Adrenal gland (tissue), 19 donors: ENCODE measurements at places on chromosomes 2 and 18. TPM values are rescaled to one million over a fixed set of nuclear protein-coding genes. Genes with fewer than 3 reads are reported as not detected.

GRCh38 chr2:100960688-100961087 lies 41.4 kb upstream of the RPL31 start:
- DNase-seq, result no peak

The HJURP gene
- total RNA-seq, result 1.8 TPM

The LAMA3 gene
- 6.6 TPM for total RNA-seq

DNA sequence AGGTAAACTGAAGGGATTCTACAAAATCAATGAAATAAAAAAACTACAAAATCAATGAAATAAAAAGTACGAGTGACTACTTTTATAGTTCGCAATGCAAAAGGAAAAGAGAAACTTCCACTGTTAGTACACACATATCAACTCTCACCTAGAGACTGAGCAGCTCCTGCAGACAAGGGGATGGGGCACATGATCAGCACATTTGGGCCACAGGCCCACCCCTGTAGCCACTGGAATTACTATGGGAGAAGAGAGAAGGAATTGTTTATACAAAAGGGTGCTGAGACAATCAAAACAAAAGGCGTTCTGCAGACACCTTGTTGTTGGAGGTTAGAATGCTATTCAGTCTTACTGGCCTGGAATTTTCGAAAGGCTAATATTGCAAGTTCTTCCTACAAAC lies 34.7 kb upstream of the CD226 start:
- DNase-seq, result no peak

DNA sequence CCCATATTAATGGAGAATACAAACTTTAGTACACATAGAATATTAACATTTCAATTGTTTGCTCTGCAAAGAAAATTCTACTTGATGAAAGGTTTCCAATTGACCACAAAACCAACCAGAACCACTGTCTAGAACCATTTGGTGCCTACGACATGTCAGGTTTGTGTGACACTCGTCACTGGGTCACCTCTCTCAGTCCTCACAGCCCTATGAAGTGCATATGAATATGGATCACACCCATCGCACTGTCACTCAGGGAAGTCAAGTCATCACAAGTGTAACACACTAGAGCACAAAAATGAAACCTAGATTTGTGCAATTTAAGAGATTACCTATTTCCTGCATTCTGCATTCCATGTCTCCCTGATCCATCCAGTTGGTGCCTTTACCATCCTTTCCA lies 43.7 kb downstream of the PTPN2 start:
- no peak for DNase-seq

DNA sequence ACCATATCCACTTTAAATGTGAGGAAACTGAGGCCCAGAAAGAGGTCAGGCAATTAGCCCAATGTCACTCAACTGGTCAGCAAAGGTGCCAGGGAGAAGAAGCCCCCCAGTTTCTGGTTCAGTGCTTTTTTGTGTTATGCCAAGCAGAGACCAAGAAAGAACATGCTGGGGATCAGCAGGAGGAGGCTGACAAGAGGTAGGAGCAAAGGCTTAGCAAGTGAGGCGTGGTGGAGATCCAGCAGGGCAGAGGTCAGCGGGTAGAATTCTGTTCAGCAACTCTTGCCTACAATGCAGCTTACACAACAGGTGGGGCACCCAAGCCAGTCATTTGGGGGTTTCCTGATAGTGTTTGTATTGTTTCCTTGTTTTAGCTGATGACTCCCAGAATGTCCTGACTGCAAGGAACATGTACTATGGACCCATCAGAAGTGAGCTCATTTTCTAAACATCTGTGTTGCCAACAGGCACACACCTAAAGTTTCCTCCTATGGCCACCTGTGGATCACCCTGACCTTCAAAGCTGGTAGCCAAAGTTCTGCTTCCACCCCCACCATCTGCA lies 28.2 kb downstream of the LPIN2 start:
- DNase-seq, result no peak

GRCh38 chr2:217052856-217053577 lies 193.2 kb upstream of the TNP1 start:
- DNase-seq, result no peak

The COLEC11 gene
- total RNA-seq, result 132 TPM

GRCh38 chr2:55771612-55772011 lies 78.0 kb upstream of the PNPT1 start:
- no peak for DNase-seq

The CFC1 gene
- not detected for total RNA-seq

The CXCR2 gene
- total RNA-seq, result not detected

The ADD2 gene
- total RNA-seq, result 0.79 TPM

GRCh38 chr2:9802576-9802993 lies 40.7 kb upstream of the TAF1B start:
- no peak for DNase-seq

- no peak for DNase-seq
These were observed 154.6 kb downstream of the EVA1A start for GRCh38 chr2:75406131-75406581.

- DNase-seq, result no peak
These were observed 45.3 kb upstream of the ROCK2 start for GRCh38 chr2:11389551-11390398.

- DNase-seq, result no peak
These were observed 178.1 kb downstream of the IKZF2 start for GRCh38 chr2:212973347-212973746.

DNA sequence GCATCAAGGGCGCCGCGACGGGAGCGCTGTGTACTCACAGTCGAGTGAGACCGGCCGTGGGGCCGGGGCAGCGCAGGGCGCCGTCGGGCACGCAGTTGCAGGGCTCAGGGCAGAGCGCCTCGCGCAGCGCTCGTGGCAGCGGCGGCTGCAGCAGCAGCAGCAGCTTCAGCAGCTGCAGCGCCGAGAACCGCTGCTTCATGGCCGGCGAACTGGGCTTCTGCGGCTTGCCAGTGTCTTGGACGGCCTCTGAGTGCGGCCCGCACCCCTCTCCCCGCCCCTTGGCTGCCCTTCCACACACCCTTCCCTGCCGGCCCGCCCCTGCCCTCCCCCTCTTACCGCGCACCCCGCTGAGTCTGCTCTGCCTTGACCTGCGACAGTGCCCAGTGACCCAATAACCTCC lies at the start of gene LHCGR:
Gene LHCGR, minus strand, starts transcription at position 252 of the 400 bp plus-strand sequence. Its CDS starts 53 bp downstream, at position 199.
- peak; percentile 15 for DNase-seq

DNA sequence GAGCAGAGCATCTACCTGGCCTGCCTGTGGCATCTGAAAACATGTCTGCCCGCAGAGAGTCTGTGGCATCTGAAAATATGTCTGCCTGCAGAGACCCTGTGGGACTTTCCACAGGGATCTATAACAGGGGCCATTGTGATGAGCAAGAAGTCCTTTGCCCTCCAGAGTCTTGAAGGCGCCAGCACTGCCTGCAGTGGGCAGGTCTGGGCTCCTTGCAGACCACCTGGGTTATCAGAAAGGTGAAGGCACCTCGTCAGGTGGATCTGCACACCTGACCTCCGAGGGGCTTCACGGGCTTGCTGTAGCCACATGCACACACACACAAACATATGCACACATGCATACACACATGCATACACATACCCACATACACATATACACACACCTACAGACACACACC lies 189.5 kb upstream of the HDAC4 start:
- DNase-seq, result no peak

DNA sequence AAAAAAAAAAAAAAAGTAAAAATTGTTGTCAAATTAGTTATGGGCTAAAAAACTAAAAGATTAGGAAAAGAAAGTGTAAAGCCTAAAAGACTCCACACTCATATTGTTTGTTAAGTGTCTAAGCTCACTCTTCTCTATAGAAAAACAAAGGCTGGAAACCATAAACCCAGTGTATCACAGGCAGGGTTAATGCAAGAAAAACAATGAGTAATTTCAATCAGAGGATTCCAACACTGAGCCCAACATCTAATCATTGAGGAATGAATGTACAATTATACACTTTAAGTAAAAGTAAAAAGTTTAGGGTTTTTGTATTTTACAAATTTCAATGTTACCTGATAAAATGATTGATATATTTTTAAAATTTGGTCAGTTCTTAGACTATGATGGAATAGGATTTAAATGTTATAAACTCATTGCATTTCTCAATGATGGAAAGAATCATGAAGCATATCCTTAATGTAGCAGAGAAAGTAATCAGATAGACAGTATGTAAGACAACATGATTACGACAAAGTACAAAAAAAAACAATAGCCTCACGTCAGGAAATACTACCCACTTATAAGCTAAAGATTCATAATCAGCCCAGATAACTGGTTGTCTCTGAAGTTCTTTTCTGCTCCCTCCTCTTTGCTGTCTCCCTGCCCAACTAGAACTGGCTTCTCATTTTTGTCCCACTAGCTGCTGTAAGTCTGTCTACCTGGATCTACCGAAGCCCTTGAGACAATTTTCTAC lies 44.5 kb upstream of the SP3 start:
- DNase-seq, result no peak

The VAMP8 gene
- 42.3 TPM for total RNA-seq

- no peak for DNase-seq
These were observed 30.1 kb upstream of the THOC1 start for GRCh38 chr18:297936-298335.

GRCh38 chr2:5235701-5236100 lies 456.5 kb upstream of the SOX11 start:
- no peak for DNase-seq

DNA sequence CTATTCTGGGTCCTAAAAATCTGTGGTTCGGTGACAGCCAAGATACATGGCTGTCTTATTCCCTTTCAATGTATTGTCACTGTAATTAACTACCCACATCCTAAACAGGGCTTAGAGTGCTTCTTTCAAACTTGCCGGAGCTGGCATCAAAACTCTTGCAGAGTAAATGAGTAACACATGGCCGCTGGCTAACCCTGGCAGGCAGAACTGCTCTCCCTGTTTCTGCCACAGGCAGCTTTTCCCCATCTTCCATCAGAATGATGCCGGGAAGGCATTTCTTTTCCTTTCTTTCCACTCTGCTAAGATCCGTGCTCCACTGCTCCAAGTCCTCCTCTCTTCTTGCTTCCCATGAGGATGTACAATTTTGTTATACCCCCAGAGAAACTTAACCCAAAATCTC lies 54.8 kb upstream of the PTPRM start:
- DNase-seq, result no peak

- DNase-seq, result peak; percentile 16
These were observed 187.8 kb upstream of the COL3A1 start for GRCh38 chr2:188786368-188786841.

DNA sequence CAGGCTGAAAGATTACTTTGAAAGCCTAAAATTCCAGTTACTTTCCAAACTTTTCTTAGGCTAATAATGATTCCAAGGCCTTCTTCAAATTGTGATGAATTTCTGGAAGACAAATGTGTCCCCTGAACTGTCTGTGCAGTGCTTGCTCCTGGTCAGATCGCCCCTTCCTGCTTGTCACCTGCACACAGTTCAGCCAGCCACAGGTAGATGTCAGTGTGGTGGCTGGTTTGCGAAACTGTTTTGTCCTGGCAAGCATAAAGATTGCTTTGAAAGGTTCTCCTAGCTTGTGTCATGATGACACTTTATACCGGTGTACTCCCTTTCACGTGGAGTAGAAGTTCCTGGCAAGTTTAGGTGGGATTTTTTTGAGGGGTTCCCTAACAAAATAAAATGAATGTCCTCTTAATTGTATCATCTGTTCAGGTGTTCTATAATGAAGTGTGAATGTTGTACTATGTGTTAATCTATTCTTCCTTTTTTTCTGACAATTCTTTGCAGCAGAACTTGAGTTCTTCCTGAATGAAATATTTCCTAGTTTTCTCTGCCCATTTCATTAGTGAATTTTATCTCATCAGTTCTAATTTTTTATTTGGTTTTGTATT lies 298.8 kb downstream of the ZNF407 start:
- peak; percentile 15 for DNase-seq

The LCT gene
- total RNA-seq, result 0.69 TPM

The IL37 gene
- total RNA-seq, result not detected

The CNTNAP5 gene
- total RNA-seq, result not detected

GRCh38 chr2:190859347-190860297 lies 21.0 kb upstream of the GLS start:
- no peak for DNase-seq

DNA sequence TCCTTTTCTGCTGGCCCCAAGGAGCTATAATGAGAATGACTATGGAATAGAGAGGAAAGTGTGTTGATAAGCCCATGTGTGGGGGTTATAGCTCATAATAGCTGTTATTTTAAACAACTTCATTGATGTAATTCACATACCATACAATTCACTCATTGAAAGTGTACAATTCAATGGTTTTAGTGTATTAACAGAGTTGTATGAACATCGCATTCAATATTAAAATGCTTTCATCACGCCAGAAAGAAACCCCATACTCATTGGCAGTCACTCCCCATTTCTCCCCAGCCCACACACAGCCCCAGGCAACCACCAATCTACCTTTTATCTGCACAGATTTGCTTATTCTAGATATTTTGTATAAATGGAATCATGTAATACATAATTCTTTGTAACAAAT lies 139.6 kb upstream of the CYP1B1 start:
- DNase-seq, result no peak

- peak; percentile 57 for DNase-seq
These were observed 38.8 kb downstream of the NCAPH start for GRCh38 chr2:96374211-96374951.

DNA sequence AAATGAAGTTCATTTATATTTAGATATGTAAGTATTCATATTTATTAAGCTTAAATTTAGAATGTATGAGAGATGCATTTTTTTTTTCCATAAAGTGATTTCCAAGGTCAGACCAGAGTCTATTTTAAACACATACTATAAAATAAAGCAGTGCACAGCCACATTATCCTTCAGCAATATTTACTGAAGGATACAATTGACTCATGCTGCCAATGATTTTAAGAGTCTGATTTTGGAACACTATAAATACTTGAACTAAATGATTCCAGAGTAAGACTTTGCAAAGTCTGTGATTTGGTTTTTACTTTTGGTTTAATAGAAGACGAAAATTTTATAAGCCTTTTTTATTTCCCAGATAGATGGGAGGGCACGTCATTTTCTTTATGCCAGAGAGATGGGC lies 107.1 kb downstream of the EPHA4 start:
- no peak for DNase-seq

GRCh38 chr2:27581417-27582128 lies 1.3 kb upstream of the ZNF512 start:
- peak; percentile 20 for DNase-seq

- no peak for DNase-seq
These were observed 26.1 kb upstream of the SERTAD2 start for GRCh38 chr2:64679673-64680425.

- DNase-seq, result no peak
These were observed 35.9 kb upstream of the WDSUB1 start for GRCh38 chr2:159322419-159322818.

DNA sequence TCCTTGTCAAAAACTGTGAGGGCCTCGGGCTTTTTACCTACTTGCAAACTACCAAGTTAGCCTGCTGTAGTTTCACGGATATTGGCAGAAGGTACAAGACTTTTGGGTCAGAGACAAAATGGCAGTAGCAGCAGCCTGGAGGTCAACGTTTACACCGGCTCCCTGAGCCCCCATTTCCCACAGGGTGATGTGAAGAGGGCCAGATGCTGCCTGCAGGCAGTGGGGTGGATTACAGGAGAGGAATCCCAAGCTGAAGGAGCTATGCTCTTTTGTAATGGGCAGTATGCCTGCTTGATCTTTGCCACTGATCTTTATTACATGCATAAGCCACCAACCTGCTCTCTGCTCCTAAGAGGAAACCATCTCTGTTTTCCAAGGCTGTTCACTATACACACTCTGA lies 29.5 kb upstream of the SP5 start:
- DNase-seq, result no peak

GRCh38 chr2:131027566-131028528 lies 65.4 kb downstream of the FAM168B start:
- DNase-seq, result no peak

The SLC4A5 gene
- 0.14 TPM for total RNA-seq
